ENCODE measurements at places on chromosomes 7 and 10. TPM values are rescaled to one million over a fixed set of nuclear protein-coding genes. Genes with fewer than 3 reads are reported as not detected.

The CYCS gene
- 56.9 TPM for total RNA-seq

The PNLIPRP1 gene
- total RNA-seq: not detected

The DGKI gene
- total RNA-seq: 21.1 TPM

DNA sequence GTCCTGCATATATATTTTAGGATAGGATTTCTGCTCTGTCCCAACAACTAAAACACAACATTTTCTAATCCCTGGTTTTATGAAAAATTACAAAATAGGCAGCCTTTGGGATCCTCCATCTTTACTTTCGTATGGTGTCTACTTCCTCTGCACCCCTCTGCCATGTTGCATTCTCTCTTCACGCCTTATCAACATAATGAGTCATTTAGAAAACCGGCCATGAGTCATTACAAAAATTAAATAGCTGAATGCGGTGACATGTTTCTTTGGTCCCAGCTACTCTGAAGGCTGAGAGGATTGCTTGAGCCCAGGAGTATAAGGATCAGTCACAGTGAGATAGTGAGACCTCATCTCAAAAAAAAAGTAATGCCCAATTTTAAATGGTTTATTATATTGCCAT, 148.1 kb upstream of the CELF2 start:
- H3K4me3 ChIP-seq: no peak overlapping the region
- H3K27ac ChIP-seq: no peak overlapping the region
- peaks cover 39% of the 10 kb centered on the region for H3K4me1 ChIP-seq
- no peaks in the 10 kb centered on the region for H3K27me3 ChIP-seq
- no peaks in the 10 kb centered on the region for H3K36me3 ChIP-seq

The NPSR1 gene
- not detected for total RNA-seq

The MYO1G gene
- not detected for total RNA-seq

- H3K36me3 ChIP-seq: no peaks in the 10 kb centered on the region
- H3K4me1 ChIP-seq: no peaks in the 10 kb centered on the region
- no peak overlapping the region for H3K4me3 ChIP-seq
- no peaks in the 10 kb centered on the region for H3K27me3 ChIP-seq
- DNase-seq: no peak
These were observed 64.2 kb downstream of the MINDY4 start for GRCh38 chr7:30835396-30835915.

The CCDC7 gene
- total RNA-seq: 19.1 TPM

The PILRB gene
- total RNA-seq: 10.8 TPM

DNA sequence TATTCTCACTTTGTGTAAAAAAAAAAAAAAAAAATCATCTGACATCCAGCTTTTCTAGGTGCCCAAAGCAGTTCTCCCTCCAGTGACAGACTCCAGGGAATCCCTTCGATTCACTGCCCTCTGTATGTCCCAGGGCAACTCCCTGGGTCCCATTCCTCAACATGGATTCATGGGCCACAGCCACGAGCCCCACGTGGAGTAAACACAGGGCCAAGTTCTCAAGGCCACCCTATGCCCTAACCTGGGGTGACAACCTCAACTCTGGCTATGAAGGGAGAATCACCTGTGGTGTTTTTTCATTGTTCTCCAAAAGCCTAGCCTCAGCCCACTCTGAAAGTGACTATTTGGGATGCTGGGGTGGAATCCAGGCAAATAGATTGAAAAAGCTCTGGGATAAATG, 3.4 kb downstream of the BNIP3 start:
- peaks cover 20% of the 10 kb centered on the region for H3K4me1 ChIP-seq
- H3K27ac ChIP-seq: no peak overlapping the region
- no peaks in the 10 kb centered on the region for H3K27me3 ChIP-seq
- peak overlapping the region; percentile 92 for H3K4me3 ChIP-seq
- DNase-seq: no peak

The UFSP1 gene
- total RNA-seq: 6.7 TPM

The PPP1R3C gene
- total RNA-seq: 238 TPM

All from GM23248 (cell line).